Urothelium cell line (cell line): ENCODE measurements at places on chromosomes 3 and 15.

DNA sequence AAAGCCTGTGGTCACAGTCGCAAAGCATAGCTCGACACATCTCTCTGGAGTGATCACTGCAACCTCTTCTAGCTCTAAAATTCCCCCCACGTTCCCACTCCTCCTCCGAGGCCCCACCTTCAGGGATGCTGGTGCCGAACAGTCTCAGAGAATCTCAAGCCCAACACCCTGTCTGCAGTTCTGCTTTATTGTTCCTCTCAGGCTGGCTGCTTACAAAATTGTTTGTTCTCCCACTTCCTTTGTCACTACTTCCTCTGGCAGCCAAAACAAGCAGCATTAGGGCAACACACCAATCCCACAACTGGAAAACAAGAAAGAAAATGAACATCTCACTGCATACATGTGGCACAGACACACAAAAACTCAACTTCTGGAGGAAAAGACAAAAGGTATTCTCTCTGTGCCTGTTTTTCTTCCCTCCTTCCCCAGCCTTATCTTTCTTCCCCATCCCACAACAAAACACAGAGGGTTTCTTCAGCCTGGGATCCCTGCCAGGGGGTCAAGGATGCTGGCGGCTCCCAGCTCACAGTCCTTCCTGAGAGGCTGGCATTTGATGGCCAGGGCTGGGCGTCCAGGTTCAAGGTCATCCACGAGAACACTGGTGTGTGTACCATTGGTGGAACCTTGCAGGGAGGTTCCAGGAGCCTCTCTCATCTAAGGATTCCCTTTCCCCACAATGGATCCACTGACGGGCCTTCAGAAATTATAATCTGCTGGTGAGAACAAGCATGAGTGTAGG, 108.4 kb downstream of the TMCO5A start:
- DNase-seq, result no peak

- DNase-seq, result no peak
These were observed 88.6 kb downstream of the SLCO3A1 start for GRCh38 chr15:91941871-91942658.

GRCh38 chr3:139118835-139119234, 74.1 kb upstream of the PRR23C start:
- DNase-seq, result no peak

- DNase-seq, result no peak
These were observed 33.6 kb downstream of the ZDHHC19 start for GRCh38 chr3:196177567-196177966.

- no peak for DNase-seq
These were observed 78.8 kb downstream of the EOMES start for GRCh38 chr3:27643355-27643754.

GRCh38 chr3:179410331-179410730, 40.9 kb downstream of the GNB4 start:
- DNase-seq, result no peak

- no peak for DNase-seq
These were observed 277.9 kb upstream of the RARB start for GRCh38 chr3:25150199-25150598.
